ENCODE measurements at places on chromosomes 4 and X.

GRCh38 chr4:153619811-153620210 lies 64.3 kb upstream of the TLR2 start:
- no peak for DNase-seq

DNA sequence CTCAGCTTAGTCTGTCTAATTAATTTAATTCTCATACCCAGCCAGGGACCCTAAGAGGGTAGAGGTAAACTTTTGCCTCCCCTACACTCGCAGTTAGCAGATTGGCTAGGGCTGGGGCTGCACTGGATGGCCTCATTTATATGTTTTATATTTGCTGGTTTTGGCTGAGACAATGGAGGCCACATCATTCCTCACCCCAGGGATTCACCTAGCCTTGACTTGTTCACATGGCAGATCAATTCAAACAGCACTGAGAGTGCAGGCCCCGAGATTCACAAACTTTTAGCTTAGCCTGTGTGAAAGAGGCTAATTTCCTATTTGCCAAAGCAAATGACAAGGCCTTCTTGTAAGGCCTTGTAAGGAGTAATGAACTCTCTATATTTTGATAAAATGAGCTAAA lies 844.4 kb downstream of the ARAP2 start:
- DNase-seq: no peak

DNA sequence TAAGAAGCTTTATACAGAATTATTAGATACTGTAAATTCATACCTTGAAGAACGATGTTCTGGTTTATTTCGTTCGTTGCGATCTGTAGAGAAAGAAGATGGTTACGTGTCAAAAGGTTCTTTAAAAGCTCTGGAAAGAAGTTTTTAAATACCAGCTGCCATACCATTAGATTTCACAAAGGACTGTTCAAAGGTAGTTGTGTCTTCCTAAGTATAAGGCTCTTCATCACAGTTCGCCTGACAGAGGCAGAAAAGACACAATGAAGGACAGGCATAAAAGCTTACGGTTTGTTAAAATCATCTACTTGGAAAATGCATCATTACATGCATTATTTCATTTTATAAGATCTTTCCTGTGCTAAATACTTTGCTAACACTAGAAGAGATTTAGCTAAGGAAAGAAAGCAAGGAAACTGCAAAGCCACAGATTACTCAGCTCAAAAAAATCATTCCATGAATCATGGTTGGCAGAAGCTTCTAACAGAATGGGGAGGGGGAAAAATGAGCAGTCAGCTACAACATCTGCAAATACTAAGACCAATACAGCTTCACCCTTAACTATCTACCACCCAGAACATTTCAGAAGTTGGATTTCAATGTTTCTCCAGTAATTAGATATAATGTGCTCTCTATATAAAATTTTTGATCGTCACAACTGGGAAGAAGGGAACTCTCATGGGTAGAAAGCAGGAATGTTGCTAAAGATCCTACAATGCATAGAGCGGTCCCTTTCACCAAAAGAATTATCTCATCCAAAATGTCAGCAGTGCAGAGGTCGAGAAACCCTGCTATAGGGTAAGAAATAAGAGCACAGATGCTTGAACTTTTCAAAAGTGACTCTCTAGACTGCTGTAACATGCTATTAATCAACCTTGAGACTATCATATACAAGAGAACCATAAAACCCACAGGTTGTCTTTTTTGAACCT lies 50.7 kb upstream of the PRSS48 start:
- no peak for DNase-seq

GRCh38 chr4:110970642-110971041 lies 347.8 kb upstream of the PITX2 start:
- DNase-seq: no peak

DNA sequence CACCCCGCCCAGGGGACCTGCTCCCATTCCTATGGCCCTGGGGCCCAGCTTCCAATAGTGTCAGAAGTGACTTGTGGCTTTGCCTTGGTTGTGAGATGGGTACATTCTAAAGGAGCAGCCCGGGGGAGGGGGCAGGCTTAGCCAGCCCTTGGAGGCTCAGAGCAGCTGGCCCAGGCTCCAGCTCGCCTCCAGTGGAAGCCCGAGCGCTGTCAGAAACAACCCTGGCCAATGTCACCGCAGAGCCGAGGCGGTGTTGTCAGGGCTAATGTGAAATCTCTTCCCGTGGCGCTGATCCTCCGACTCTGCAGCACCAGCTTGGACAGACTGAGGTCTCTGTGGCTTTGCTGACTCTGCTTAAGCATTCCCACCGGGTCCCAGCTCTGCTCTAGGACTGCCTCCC lies 29.2 kb upstream of the ZNF81 start:
- DNase-seq: no peak

DNA sequence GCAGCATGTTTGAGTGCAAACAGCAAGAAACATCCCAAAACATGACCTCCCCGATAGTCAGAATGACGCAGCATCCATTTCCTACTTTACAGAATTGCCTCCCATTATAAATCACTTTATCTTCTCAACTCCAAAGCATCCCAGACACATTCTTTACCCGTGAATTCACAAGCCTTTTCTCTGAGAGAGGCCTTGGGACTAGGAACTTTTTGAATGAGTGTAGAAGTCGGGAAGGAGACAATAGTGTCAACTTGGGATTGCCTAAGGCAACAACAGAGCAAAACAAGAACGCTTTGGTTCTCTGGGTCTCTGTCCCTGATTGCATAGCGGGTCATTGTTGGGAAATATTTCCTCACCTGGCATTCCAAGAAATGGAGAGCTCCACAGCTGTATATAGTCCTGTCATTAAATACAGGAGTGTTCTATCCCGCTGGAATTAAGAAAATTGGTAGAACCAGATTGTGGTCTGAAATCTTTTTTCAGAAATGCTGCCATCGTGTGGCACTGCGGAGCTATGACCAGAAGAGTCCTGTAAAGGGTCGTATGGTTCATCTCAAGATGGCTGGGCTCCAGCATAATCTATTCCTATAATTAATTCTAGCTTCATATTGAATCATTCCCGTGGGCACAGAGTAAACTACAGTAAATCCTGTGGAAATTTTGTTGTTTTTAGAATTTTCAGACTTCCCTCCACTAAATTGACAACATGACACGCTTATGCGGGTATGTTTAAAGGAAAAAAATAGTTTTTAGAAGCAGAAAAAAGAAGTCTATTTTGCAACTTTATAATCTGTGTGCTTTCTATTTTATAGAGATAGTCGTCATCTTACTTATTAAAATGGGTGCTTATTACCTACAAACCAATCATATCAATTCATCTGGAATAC lies 2.0 kb upstream of the SPP1 start:
- no peak for DNase-seq

- DNase-seq: no peak
These were observed 23.9 kb downstream of the ANKRD17 start for GRCh38 chr4:73234712-73235111.

DNA sequence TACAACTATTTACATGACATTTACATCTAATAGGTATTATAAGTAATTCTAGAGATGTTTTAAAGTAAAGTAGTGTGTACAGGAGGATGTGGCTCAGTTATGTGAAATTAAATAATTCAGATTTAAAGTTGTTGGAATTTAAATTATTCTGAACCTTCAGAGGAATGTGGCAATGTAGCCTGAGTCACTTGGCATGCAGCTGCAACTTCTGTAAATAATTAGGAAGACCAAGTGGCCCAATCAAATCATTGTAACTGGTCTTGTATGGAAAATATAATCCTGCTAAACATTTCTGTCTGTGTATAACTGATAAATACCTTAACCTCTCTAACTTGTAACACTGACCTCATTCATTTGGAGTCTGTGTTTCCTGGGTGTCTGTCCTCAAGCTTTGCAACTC lies 828.9 kb downstream of the GLUD2 start:
- no peak for DNase-seq
